HepG2 (cell line): ENCODE measurements at places on chromosomes 11 and 22. TPM values are rescaled to one million over a fixed set of nuclear protein-coding genes. Genes with fewer than 3 reads are reported as not detected.

GRCh38 chr11:3808861-3809623 is 682 bp downstream of the PGAP2 start:
- peak; percentile 74 for DNase-seq

DNA sequence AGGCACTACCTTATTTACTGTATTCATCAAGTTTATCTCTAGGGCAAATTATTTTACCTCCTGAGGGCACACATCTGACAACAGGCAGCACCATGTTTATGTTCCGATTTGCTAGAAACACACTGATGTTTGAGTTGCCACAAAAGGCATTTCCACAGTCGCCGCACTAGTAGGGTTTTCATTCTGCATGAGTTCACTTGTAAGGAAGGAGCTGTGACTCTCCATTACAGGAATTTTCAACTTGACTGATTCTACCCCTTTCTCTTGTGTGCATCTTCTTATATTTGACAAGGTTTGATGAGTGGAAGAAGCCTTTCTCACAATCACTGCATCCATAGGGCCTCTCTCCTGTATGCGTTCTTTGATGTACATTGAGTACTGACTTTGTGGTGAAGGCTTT is 455.9 kb upstream of the CNTN5 start:
- DNase-seq = no peak

C11orf52 gene
- total RNA-seq = 7.4 and 10.5 TPM in 2 replicates

DNA sequence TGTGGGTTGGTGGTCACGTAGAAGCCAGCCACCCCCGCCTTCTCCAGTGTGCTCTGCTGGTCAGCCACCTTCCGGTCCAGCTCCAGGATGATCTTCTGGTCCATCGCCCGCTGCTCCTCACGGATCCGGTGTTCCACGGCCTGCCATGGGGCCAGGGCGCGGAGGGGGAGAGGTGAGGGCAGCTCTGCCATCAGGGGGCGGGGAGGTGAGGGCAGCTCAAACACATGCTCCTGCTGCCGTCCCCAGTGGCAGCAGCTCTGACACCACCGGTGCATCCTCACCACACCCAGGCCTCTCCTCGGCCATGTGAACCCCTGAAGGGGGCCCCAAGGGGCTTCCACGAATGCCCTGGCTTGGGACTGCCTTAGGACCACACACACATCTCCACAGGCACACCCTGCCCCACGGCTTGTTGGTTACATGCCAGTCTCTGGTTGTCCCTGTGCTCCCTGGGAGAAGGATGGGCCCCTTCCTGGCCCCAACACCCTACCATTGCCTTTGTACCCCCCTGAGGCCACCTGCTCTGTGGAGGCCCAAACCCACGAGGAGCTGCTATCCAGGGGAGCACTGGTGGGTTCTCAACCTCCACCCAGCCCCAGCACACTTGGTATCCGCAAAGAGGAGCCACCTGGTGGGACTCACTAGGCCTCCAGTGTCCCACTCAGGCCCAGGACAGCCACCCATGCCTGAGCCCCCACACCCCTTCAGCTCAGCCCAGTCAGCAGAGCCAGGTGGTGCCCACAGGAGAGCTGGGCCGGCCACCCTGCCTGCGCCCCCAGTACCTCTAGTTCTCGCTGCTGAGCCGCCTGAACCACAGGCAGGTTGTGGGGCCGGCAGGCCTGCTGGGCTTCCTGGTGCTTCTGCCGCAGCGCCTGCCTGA is 4.3 kb downstream of the DGCR6L start:
- DNase-seq = no peak

MS4A7 gene
- not detected in 2 replicates for total RNA-seq

DNA sequence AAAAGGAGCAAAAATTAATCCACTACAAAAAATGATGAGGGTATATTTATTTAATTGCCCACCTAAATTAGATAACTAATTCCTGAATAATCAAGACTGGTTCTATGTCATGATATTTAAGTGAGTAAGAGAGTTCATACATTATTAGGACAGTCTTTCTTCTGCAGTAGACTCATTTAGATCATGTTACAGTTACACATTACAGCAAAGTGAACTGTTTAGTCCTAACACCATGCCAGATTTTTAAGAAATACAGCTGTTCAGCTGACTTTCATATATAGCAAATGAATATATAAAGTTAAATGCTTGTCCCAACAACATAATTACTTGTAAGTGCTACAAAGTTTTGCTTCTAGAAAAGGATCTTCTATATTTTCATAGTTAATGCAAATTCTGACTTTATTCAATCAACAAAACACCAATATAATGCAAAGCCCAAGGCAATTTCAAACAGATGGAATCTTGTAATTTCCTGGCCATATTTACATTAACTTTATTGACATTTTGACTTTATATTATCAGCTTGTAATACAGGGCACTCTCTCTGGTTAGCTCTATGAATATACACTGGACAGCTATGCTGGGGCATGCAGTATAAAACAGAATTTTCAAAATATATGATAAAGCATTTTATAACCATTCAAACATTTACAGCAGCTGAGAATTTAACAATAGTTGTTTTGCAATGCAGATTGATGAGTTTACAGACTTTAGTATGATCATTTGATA is 45.7 kb upstream of the TP53AIP1 start:
- DNase-seq = no peak

GRCh38 chr11:69378303-69379141 is 84.6 kb downstream of the MYEOV start:
- DNase-seq = no peak

- DNase-seq = no peak
These were observed 5.2 kb upstream of the ASCL2 start for GRCh38 chr11:2275334-2276279.

DNA sequence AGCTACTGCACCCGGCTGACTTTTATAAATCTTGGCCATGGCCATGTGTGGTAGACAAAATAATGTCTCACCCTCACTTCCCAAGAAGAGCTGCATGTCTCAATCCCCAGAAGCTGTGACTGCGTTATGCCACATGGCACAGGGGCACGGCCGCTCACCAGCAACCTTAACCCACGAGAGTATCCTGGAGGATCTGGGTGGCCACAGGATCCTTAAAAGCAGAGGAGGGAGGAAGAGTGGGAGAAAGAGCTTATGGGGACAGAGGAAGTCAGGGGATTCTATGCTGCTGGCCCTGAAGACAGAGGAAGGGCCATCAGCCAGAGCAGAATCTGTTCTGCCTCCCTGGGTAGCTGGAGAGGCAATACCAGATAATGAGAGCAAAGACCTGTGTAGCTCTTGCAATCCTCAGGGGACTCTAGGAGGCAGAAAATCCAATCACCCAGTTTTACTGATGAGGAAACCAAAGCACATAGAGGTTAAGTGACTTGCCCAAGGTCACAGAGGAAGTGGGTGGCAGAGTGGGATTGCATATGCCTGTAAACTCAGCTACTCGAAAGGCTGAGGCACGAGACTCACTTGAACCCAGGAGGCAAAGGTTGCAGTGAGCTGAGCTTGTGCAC is 55.3 kb downstream of the CELSR1 start:
- DNase-seq = no peak

CHADL gene
- total RNA-seq = 2.9 and 8.1 TPM in 2 replicates

CYTH4 gene
- not detected in 2 replicates for total RNA-seq

TRIM22 gene
- total RNA-seq = 2.2 and 2.4 TPM in 2 replicates

SLC37A4 gene
- 25.6 and 43.0 TPM in 2 replicates for total RNA-seq

GRCh38 chr11:127994736-127995135 is 592.6 kb downstream of the ETS1 start:
- no peak for DNase-seq

GAB2 gene
- total RNA-seq = 3.2 and 4.1 TPM in 2 replicates

SDHD gene
- 123 and 187 TPM in 2 replicates for total RNA-seq

CNIH2 gene
- 0.18 and 0.60 TPM in 2 replicates for total RNA-seq

APOL5 gene
- not detected in 2 replicates for total RNA-seq

DNA sequence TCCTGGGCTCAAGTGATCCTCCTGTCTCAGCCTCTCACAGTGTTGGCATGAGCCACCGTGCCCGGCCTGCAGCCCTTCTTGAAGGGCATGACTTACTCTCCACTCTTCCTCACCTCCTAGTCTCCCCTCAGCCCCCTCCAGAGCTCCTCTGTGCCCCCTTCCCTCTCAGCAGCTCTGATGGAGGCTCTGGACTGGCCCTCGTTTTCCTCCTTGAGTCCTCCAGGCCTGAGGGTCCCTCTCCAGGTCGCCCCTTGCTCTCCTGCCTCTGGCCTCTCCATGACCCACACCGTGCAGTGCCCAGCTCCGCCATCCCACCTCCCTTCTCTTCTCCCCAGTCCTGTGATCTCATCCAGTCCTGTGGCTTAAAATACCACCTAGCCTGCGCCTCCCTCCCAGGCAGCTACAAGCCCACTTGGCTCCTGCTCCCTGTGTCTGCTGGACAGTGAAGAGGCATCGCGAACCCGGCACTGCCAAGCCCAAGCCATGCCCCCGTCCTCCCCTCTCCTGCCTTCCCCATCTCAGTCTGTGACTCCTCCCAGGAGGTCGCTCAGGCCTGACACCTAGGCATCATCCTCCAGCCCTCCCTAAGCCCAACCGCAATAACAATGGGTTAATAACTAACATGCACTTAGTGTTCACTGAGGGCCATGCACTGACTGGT is 11.9 kb downstream of the KCNJ4 start:
- no peak for DNase-seq

DNA sequence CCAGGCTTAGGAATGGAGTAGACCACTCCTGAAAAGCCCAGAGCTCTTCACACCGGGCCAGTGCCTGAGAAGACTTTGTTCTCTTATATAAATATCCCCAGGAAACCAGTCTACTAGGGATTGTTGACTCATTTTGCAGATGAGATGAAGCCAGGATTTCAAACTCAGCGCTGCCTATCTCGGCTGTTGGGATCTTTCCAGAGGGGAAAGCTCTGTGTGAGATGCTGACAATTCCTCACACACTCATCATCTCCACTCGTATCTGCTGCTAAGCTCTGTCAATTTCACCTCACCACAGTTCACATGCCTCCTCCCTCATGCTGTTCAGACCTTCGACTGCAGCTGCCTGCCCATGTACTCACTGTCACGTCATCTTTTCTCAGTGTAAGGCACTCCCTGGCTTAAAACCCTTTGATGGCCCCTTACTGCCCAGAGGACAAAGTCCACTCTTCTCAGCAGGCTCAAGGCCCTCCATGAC is 12.5 kb downstream of the USH1C start:
- DNase-seq = peak; percentile 33

- no peak for DNase-seq
These were observed 754.0 kb upstream of the FAT3 start for GRCh38 chr11:91470656-91471055.

MS4A15 gene
- total RNA-seq = not detected in 2 replicates

- peak; percentile 32 for DNase-seq
These were observed 103.6 kb upstream of the HSD17B12 start for GRCh38 chr11:43576803-43577521.

DNA sequence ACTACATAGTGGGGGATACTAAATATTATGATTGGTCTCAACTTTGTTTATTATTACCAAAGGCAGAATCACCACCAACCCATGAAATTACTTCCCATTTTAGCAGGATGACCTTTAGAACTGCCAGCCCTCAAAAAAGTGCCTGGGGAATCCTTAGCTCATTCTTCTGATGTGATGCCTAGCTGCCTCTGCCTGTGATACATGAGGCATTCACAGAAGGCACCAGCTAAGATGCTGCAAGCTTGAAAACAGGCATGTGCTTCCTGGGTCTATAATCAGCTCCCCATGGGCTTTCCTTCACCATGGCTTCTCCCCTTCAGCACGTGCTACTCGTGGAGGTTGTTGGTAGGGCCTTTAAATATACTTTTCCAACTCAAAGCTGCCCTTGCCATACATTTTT is 50.4 kb upstream of the ARHGAP20 start:
- no peak for DNase-seq

RAB38 gene
- 0.13 TPM in 1 of 2 replicates, not detected in the other for total RNA-seq
